ENCODE measurements at places on chromosomes 12 and 14.

GRCh38 chr12:74889563-74890236 is 319.9 kb downstream of the KCNC2 start:
- DNase-seq, result no peak

- DNase-seq, result no peak
Measured at GRCh38 chr14:102809870-102810269, 32.6 kb downstream of the TRAF3 start.

GRCh38 chr12:109016016-109016415 is 4.9 kb downstream of the SVOP start:
- no peak for DNase-seq

- no peak for DNase-seq
Measured at GRCh38 chr14:96167224-96168148, 37.2 kb upstream of the BDKRB2 start.

- DNase-seq, result no peak
Measured at GRCh38 chr14:70803321-70804310, 5.7 kb downstream of the MAP3K9 start.

GRCh38 chr12:13222076-13222475 is 25.6 kb downstream of the EMP1 start:
- no peak for DNase-seq

GRCh38 chr12:107645630-107646333 is 39.8 kb upstream of the PWP1 start:
- DNase-seq, result no peak

- no peak for DNase-seq
Measured at GRCh38 chr12:530308-530707, 70.6 kb downstream of the B4GALNT3 start.

GRCh38 chr12:106285982-106286381 is 16.6 kb upstream of the TCP11L2 start:
- DNase-seq, result no peak

GRCh38 chr14:64038841-64039542 is 186.2 kb downstream of the SYNE2 start:
- DNase-seq, result no peak
